ENCODE measurements at places on chromosomes 2 and 18. TPM values are rescaled to one million over a fixed set of nuclear protein-coding genes. Genes with fewer than 3 reads are reported as not detected.

DES gene
- 1,211 TPM for total RNA-seq

DNA sequence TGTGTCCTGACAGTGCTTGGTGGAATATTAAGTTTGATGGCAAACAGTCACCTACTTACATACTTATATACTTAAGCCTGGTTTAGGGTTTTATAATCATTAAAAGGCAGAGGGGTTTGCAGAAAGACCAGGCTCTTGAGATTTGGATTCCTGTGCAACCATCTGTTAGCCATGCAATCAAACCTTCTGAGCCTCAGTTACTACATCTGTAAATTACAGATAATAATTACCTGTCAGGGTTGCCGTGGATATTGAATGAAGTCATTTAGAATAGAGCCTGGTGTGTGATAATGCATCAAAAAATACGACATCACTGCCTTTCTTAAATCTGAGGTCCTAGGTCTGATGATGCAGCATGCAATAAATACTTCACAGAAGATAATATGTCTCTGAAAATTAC, 152.9 kb downstream of the ARHGAP28 start:
- DNase-seq, result no peak

- no peak for DNase-seq
Observed at GRCh38 chr2:25972049-25972823, 10.1 kb downstream of the KIF3C start.

DNA sequence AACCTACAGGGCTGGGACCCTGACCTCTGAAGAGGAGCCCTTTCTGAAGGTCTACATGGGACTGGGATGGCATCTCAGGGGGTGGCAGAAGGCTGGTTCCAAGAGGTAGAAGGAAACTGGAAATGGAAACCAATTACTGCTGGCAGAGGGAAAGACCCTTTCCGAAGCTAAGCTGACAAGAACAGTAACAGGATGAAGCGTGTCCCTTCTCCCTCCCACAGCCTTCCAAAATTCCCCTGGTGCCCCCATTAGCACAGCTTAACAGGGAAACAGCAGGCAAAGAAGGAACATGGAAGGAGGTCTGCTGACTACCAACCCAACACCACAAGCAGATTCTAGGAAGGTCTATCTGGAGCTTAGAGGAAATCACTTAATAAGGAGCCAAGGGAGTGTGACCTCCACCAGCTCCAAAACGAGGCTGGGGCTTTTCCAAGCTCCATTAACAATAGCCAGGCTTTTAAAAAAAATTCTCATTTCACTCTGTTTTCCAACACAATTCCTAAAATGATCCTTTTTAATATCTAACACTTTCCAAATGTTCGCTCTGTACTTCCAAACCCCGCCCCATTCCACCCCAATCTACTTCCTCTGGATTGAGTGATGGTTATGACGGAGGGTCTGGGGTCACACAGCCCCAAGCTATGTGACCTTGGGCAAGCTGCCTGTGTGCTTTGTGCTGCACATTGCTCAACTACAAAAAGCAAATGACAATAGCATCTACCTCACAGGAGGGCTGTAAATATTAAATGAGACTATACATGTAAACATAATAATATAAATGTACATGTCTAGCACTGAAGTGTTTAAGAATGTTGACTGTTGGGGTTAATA, 55.2 kb downstream of the STK39 start:
- no peak for DNase-seq

DNA sequence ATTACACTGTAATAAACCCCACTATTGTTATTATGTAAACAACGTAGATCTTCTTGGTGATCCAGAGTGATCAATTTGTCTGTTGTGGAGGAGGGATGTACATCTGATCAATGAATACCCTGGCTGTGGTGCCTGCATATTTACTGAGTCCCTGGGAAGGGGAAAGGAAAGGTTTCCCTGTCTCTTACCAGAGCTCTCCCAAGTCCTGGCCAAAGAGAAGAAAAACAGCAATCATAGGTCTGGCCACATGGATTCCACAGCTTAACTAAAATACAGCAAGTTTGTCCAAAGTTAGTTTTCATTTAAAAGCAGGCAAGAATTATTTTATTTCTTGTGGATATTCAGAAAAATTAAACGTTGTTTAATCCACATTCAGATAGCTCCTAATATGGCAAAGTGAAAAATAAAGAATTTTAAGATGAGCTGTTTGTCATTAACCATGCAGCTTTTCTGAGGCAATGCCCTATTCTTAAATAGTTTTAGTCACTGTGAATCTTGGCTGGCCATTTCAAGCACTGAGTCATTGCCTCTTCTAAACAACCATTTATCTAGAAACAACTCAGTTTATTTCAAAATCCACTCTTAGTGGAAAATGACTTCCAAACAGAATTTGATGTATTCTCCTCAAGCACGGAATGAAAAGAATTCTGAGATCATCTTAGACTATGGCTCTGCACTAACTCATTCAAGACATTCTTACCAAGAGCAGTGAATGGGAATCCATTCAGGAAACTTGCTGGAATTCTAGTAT, 1004.4 kb upstream of the CDH2 start:
- no peak for DNase-seq

DNA sequence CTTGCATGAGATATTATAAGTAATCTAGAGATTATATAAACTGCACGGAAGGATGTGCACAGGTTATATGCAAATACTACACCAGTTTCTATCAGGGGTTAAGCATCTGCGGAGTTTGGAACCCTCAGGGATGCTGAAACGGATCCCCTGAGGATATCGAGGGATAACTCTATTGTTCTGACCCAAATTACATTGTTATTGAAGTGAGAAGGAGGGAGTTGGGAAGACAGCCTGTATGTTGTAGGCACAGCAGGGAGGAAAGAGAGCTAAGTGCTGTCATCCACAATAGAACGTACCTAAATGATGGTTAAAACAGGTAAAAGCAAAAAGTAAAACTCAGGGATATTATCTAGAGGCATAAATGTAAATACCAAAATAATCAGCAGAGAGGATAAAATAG, 44.6 kb upstream of the SMAD2 start:
- no peak for DNase-seq
